Activated gamma-delta T cell treated with Interleukin-2 at 50 U/mL for 16 hours (primary cell): ENCODE measurements at places on chromosomes 16 and 17.

GRCh38 chr16:26019381-26020242 is 327.9 kb downstream of the HS3ST4 start:
- no peak for DNase-seq

DNA sequence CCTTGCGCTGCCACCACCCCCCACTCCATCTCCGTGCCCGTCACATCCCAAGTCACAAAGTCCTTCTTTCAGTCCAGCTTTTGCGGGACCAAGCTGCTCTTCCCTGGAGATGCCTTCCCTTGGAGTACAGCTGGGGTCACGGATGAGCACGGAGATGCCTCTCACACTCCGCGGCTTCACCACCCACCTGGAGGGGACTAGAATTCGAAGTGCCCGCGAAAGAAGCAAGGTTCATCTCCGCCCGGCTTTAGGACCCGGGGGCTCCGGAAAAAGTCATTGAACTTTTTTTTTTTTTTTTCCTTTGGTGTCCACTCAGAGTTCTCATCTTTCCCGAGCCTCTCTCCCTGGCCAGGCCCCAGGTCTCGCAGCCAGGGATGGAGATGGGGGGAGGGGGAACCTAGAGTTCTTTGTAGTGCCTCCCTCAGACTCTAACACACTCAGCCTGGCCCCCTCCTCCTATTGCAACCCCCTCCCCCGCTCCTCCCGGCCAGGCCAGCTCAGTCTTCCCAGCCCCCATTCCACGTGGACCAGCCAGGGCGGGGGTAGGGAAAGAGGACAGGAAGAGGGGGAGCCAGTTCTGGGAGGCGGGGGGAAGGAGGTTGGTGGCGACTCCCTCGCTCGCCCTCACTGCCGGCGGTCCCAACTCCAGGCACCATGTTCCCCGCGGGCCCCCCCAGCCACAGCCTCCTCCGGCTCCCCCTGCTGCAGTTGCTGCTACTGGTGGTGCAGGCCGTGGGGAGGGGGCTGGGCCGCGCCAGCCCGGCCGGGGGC is at the start of gene FKBP10:
Gene FKBP10, plus strand, starts transcription at position 624 of the 771 bp plus-strand sequence. Its CDS starts 31 bp downstream, at position 655.
- DNase-seq: peak; percentile 40

- DNase-seq: no peak
Measured at GRCh38 chr17:59683283-59683682, 23.9 kb downstream of the PTRH2 start.

GRCh38 chr16:11401161-11402050 is 56.1 kb downstream of the RMI2 start:
- no peak for DNase-seq

DNA sequence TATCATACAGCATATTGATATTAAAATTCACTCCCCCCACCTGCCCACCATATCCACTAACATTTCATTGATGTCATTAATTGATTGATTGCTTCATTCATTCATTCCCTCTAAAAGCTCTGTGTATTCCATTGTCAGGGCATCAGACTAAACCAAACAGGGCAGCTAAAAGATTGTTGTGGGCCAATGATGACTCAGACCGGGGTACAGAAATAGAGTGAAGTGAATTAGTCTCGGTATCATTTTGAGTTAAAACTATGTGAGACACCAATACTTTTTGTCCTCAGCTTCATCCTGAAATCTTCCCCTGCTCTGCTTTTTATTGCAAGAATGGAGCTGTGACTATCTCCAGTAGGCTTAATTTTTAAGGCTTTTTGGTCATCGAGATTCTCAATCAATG is 868.3 kb downstream of the CDH11 start:
- DNase-seq: no peak

GRCh38 chr16:83231729-83232128 is 576.0 kb upstream of the HSBP1 start:
- DNase-seq: no peak

DNA sequence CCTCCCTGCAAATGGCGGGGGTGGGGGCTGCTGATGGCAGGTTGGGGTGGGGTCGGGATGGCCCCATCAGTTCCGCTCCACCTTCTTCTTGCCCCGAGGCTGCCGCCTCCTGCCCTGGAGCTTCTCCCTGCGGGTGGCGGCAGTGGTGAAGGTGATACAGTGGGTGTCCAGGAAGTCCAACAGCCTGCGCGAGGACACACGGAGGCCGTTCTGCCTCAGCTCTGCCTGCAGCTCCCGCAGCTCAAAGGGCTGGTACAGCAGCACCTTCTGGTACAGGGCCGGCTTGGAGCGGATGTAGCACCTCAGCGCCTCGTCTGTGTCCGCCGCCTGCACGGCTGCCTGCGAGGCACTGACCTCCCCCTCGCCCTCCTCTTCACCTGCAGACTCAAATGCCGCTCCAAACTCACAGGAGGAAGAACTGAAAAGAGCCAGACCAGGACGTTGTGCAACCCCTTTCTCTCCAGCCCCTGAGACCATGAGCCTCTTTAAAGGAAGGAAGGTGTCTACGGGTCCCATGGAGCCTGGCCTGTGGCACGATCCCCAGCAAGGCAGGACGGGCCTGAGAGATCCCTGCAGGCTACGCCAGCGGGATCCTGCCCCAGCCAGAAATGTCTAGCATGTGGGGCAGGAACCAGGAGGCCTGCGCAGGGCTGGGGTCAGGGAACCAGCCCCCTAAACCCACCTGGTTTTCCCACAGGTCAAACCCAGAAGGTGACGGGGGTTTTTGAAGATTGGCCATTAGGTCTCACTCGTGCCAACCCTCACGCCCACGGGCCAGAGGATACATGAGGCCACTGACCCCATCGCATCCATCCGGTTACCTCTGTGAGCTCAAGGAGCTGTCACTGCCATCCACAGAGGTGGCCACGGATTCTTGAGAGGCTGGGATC is 5.3 kb upstream of the NLRC3 start:
- DNase-seq: no peak

GRCh38 chr17:63542942-63543821 is 7.1 kb upstream of the DCAF7 start:
- no peak for DNase-seq

DNA sequence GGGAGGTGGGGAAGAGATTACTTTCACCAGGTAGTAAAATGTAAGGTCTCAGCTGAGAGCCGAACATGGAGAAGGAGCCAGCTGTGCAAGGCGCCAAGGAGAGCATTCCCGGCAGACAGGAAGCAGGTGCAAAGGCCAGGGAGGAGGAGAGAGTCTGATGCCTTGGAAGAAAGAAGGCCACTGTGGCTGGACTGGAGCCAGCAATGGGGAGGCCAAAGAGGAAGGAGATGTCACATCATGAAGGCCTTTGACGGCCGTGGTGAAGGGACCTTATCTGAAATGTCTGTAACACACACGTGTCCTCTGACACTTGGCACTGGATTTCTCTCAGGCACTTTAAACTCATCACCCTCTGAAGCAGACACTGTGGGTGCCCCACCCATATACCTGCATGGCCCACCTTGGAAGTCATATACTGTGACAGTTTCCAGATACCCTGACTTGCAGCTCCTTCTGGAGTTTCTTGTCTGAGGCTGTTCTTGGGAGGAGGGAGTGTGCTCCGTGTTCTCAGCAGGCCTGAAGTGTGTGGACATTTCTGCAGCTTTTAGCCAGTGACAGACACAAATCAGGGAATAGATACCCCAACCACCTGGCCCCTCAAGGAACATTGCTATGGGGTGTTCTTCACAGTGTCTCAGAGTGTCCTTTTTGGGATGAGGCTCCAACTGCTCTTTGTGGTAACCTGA is 1.9 kb upstream of the SLC5A2 start:
- no peak for DNase-seq
